ENCODE measurements at places on chromosomes 1 and 21. TPM values are rescaled to one million over a fixed set of nuclear protein-coding genes. Genes with fewer than 3 reads are reported as not detected.

DNA sequence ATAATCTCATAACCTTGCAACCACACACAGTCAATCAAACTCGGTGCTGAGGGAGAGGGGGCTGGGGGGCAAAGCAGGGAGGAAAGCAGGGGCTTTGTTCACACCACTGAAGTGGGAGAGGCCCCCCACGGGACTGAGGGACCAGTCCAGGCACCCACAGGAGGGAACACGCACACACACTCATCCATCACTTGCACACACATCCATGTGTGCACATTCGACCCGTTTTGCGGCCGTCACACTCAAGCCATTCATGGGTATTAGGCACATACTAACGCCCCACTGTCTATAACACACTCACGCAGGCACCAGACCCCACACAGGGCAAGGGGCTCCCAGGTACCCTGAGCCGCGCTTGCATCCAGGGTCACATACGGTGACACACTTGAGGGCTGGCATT is 14.0 kb downstream of the EFNA3 start:
- no peak for DNase-seq

GRCh38 chr1:92877792-92878191 is 46.0 kb downstream of the RPL5 start:
- DNase-seq, result no peak

GRCh38 chr1:21115098-21115760 is 61.5 kb downstream of the EIF4G3 start:
- DNase-seq, result no peak

DNA sequence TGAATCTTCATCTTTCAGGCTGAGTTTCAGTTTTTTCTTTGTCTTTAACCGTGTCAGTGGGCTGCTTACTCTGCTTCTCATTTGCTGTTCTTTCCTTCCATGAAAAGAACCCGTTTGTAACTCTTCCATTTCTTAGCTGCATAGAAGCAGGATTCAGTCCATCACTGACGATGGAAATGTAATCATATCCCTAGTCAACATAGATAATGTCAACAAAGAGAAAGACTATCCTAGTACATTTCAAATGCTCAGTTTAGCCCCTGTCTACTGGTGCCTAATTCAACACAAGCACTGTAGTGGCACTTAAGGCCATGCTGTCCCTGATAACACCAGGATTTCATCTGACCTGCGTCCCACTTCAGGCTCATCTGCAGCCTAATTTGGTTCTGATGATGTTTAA is 376 bp downstream of the GBP1 start:
- no peak for DNase-seq

- no peak for DNase-seq
Observed at GRCh38 chr1:21814241-21814918, 2.3 kb downstream of the LDLRAD2 start.

DNA sequence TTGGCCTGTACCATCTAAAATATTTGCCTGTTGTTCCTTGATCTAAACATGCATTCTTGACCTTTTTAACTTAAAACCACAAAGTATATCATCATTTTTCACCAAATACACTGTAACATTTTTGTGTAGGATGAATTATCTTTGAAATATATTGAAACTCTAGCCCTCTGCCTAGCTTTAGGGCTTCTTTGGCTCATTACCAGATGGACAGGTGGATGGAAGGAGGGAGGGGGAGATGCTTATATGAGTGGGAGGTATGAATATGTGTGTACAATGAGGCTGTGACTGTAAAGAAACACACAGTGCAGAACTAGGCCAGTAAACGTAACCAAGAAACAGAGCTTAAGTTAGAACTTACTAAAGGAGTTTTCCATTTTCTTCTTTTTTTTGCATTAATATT is 118.5 kb downstream of the ESRRG start:
- no peak for DNase-seq

DNA sequence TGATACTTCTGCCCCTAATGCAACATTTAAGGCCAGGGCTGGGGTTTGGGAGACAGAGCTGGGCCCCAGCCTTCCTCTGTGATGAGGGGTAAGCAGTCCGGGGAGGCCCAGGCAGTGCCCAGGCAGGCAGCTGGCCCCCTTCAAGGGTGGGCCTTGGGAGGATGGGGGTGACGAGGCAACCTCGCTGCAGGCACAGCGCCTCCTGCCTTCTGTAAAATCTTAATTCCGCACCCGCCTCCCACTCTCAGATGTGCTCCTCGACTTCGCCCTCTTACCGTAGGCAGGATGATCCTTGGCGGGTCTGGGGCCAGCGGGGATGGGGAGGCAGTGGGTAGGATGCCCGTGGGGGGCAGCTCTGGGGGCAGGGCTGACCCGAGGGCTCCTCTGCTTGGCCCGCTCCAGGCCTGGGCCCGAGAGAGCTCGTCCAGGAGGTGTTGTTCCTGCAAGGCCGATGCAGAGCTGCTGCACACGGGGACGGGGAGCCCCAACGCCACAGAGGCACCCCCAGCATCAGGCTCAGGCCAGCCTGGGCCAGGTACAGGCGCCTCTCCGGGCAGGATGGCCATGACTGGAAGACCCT is 9.1 kb downstream of the C21orf58 start:
- DNase-seq, result no peak

DNA sequence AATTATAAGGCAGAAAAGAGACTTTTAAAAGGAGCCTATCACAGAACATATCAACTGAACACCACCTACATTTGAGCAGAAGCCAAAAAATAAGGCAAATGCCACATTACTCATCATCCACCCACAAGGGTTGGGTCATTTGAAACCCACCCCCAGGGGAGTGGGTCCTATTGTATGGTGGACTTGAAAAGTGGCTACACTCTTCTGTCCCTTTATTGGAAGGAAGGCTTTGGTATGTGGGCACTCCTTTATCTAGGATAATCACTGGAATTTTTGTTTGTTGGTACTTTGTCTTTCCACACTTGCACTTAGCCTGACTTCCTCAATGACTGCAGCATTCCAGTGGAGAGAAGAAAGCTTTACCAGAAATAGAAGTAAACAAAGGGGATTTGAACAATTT is 157.2 kb upstream of the COL11A1 start:
- DNase-seq, result no peak

OR2T1 gene
- not detected for total RNA-seq

TMEM51 gene
- total RNA-seq, result 15.9 TPM

KCNA10 gene
- not detected for total RNA-seq

TNFRSF25 gene
- total RNA-seq, result 7.1 TPM

PIGR gene
- total RNA-seq, result 27.5 TPM

TMEM82 gene
- not detected for total RNA-seq
